ENCODE measurements at places on chromosomes 3 and 15. TPM values are rescaled to one million over a fixed set of nuclear protein-coding genes. Genes with fewer than 3 reads are reported as not detected.

GRCh38 chr3:64120876-64121275 lies 97.6 kb upstream of the PSMD6 start:
- no peaks in the 10 kb centered on the region for H3K27me3 ChIP-seq
- H3K36me3 ChIP-seq, result no peaks in the 10 kb centered on the region
- no peak overlapping the region for H3K4me3 ChIP-seq

DNA sequence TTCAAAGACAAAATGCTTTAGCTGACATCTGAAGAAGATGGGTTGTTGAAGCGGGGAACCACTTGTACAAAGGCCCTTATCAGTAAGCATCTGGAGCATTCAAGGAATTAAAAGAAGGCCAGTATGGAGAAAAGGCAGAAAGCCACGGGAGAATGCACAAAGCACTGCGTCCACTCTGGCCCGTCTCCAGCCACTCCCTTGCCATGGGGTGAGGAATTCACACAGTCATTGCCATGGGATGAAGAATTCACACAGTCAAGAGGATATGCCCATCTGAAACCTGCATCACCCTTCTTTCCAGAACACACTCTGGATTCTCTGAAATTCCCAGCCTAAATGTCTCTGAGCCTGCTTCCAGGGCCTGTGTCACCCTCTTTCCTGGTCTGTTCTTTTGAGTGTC lies 26.7 kb upstream of the STAG1 start:
- peaks cover 7% of the 10 kb centered on the region for H3K4me1 ChIP-seq
- no peaks in the 10 kb centered on the region for H3K36me3 ChIP-seq
- H3K4me3 ChIP-seq, result no peak overlapping the region
- no peaks in the 10 kb centered on the region for H3K27me3 ChIP-seq

DNA sequence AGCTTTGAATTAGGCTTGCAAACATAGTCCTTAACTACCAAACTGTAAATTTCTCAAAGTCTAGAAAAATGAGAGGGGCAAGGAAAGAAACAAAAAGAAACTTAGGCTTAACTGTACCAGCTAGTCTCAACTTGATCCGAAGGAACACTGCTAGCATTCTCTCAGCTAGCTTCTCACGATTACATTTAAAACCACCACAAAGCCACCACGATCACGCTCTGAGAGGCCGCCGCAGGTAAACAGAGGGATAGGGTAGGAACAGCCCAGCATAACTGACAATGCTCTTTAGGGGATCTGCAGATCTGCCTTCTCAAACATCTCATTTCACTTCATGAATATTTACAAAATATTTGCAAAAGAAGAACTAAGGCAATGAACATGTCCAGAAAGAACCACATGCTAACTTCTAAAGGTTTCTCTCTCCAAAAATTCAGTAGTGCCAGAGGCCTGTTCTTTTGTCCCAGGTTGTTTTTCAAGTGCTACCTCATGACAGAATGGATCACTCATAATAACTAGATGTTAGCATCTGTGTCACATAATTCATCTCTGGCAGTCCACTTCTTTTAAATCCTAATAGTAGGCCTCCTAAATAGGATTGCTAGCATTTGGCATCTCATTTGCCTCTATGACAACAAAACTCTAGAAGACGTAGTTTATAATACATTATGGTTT lies 18.9 kb downstream of the VGLL4 start:
- peaks cover 73% of the 10 kb centered on the region for H3K4me1 ChIP-seq
- no peak overlapping the region for H3K4me3 ChIP-seq
- no peak overlapping the region for H3K27ac ChIP-seq
- H3K27me3 ChIP-seq, result no peaks in the 10 kb centered on the region
- H3K36me3 ChIP-seq, result no peaks in the 10 kb centered on the region

- H3K4me1 ChIP-seq, result peaks cover 9% of the 10 kb centered on the region
- peaks cover 6% of the 10 kb centered on the region for H3K36me3 ChIP-seq
- H3K27ac ChIP-seq, result no peak overlapping the region
Observed at GRCh38 chr15:99117563-99118257, 12.8 kb downstream of the SYNM start.

GRCh38 chr3:123089611-123090331 lies 22.9 kb downstream of the PDIA5 start:
- H3K4me1 ChIP-seq, result peaks cover 27% of the 10 kb centered on the region
- H3K27ac ChIP-seq, result no peak overlapping the region
- H3K27me3 ChIP-seq, result no peaks in the 10 kb centered on the region
- H3K36me3 ChIP-seq, result peaks cover 10% of the 10 kb centered on the region
- no peak overlapping the region for H3K4me3 ChIP-seq

DNA sequence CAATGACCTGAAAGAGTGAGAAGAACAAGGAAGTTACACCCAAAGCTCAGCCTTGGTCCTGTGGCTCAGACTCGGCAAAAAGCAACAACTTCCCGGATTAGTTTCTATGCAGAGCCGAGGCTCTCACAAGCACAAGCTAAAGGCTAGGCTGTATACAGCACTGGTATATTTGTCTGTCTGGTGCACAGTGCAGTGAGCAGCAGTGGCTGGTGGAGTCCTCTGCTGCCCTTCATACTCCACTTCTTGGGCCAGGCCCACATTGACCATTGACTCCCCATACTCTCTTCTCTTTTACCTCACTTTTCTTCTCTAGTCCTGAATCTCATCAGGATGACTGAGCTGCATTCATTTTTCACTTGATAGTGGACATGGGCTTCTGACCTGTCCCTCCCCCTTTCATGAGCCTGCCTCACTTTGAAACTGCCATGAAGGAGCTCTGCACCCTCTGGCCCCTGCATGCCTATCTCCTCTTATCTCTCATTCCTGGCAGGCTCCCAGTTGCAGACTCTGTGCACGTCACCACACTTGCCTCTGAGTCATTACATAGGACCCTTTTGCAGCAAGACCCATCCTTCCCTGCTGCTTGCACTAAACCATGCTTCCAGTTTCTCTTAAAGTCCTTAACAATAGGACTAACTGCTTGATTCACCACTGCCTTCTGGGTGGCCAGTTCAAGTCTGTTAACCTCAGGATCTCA lies 379.3 kb downstream of the NTRK3 start:
- H3K4me1 ChIP-seq, result no peaks in the 10 kb centered on the region
- no peak for DNase-seq
- H3K27me3 ChIP-seq, result no peaks in the 10 kb centered on the region
- H3K27ac ChIP-seq, result no peak overlapping the region
- no peak overlapping the region for H3K4me3 ChIP-seq
- H3K36me3 ChIP-seq, result no peaks in the 10 kb centered on the region

Gene LRIG1
- 30.7 TPM for total RNA-seq

Gene ZNF385D
- 13.5 TPM for total RNA-seq

DNA sequence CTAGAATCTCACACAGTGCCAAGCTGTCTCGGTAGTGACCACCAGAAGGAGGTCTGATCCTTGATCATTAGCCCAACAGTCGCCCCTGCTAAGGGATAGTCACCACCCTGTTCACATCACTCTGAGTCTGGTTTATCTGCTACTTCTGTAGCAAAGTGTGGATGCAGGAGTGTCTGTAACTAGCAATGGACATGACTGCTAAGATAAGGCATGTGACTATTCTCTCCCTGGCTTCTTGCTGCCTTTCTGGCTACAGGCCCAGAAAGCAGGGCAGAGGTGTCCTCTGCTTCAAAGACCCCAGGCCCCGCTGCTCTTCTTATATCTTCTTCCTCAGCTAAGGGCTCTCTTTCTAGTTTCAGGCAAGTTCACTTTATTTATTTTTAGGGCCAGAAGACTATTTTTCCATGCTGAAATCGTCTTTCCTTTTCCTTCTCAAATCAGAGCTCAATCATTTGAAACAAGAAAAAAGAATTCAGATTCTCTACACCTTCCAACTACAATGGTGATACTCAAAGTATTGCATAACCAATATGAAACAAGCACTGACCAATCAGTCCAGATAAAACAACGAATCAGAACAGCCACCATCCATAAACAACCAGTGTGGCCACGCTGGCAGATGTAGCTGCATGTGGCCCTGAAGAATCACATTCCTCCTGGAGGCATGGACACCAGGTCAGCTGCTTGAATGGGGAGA lies 8.0 kb upstream of the KNG1 start:
- H3K4me3 ChIP-seq, result no peak overlapping the region
- H3K4me1 ChIP-seq, result no peaks in the 10 kb centered on the region
- no peaks in the 10 kb centered on the region for H3K36me3 ChIP-seq

- no peak overlapping the region for H3K27ac ChIP-seq
- H3K4me1 ChIP-seq, result no peaks in the 10 kb centered on the region
- H3K36me3 ChIP-seq, result no peaks in the 10 kb centered on the region
- no peaks in the 10 kb centered on the region for H3K27me3 ChIP-seq
Observed at GRCh38 chr15:62726461-62726860, 316.1 kb upstream of the TPM1 start.

GRCh38 chr3:70822669-70823068 lies 510.2 kb upstream of the MDFIC2 start:
- no peaks in the 10 kb centered on the region for H3K4me1 ChIP-seq
- H3K27me3 ChIP-seq, result no peaks in the 10 kb centered on the region
- no peak for DNase-seq
- H3K4me3 ChIP-seq, result no peak overlapping the region
- no peak overlapping the region for H3K27ac ChIP-seq
- no peaks in the 10 kb centered on the region for H3K36me3 ChIP-seq

Gene JAGN1
- total RNA-seq, result 32.7 TPM

- H3K4me1 ChIP-seq, result no peaks in the 10 kb centered on the region
- peaks cover 24% of the 10 kb centered on the region for H3K36me3 ChIP-seq
- H3K4me3 ChIP-seq, result no peak overlapping the region
- H3K27ac ChIP-seq, result peak overlapping the region; percentile 70
Observed at GRCh38 chr15:48510976-48511375, 134.5 kb downstream of the FBN1 start.

Gene CYB561D2
- 11.5 TPM for total RNA-seq

Gene QTRT2
- 7.6 TPM for total RNA-seq

DNA sequence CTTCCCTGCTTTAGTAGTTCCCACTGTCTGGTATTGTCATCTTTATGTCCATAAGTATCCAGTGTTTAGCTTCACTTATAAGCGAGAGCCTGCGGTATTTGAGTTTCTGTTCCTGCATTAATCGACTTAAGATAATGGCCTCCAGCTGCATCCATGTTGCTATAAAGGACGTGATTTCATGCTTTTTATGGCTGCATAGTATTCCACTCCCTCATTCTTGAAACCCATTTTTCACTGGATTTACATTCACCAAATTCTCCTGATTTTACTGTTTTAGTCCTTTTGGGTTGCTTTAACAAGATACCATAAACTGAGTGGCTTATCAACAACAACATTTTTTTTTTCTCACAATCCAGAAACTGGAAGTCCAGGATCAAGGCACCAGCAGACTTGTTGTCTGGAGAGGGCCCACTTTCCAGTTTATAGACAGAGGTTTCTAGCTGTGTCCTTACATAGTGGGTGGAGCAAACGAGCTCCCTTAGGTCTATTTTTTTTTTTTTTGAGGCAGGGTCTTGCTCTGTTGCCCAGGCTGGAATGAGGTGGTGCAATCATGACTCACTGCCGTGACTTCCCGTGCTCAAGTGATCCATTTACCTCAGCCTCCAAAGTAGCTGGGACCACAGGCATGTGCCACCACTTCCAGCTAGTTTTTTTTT lies 6.1 kb upstream of the TICRR start:
- peak; percentile 6 for DNase-seq
- no peak overlapping the region for H3K4me3 ChIP-seq

Gene MEIS2
- total RNA-seq, result 76.9 TPM

GRCh38 chr3:71641674-71642073 lies 58.1 kb upstream of the FOXP1 start:
- no peak overlapping the region for H3K4me3 ChIP-seq
- DNase-seq, result no peak
- H3K36me3 ChIP-seq, result no peaks in the 10 kb centered on the region
- H3K27ac ChIP-seq, result no peak overlapping the region
- no peaks in the 10 kb centered on the region for H3K27me3 ChIP-seq

GRCh38 chr3:151460228-151460627 lies 633 bp downstream of the IGSF10 start:
- no peak for DNase-seq
- H3K4me3 ChIP-seq, result no peak overlapping the region
- no peaks in the 10 kb centered on the region for H3K36me3 ChIP-seq
- no peaks in the 10 kb centered on the region for H3K27me3 ChIP-seq
- H3K27ac ChIP-seq, result no peak overlapping the region

- H3K27ac ChIP-seq, result no peak overlapping the region
- no peaks in the 10 kb centered on the region for H3K36me3 ChIP-seq
- peaks cover 60% of the 10 kb centered on the region for H3K4me1 ChIP-seq
Observed at GRCh38 chr3:172179680-172180399, 140.5 kb downstream of the FNDC3B start.

GRCh38 chr3:24704496-24704895 lies 209.8 kb upstream of the THRB start:
- no peaks in the 10 kb centered on the region for H3K27me3 ChIP-seq
- H3K4me3 ChIP-seq, result no peak overlapping the region
- H3K4me1 ChIP-seq, result no peaks in the 10 kb centered on the region
- no peaks in the 10 kb centered on the region for H3K36me3 ChIP-seq

Gene FAM227B
- total RNA-seq, result 2.9 TPM

Gene PLA2G4F
- 35.1 TPM for total RNA-seq

All from vagina (tissue), 2 donors.